Right ventricle myocardium superior (tissue), 1 donor: ENCODE measurements at places on chromosomes 4 and X. TPM values are rescaled to one million over a fixed set of nuclear protein-coding genes. Genes with fewer than 3 reads are reported as not detected.

MAGEA4 gene
- not detected for total RNA-seq

GRCh38 chrX:21840193-21840545 is 752 bp downstream of the MBTPS2 start:
- no peak for DNase-seq

DNA sequence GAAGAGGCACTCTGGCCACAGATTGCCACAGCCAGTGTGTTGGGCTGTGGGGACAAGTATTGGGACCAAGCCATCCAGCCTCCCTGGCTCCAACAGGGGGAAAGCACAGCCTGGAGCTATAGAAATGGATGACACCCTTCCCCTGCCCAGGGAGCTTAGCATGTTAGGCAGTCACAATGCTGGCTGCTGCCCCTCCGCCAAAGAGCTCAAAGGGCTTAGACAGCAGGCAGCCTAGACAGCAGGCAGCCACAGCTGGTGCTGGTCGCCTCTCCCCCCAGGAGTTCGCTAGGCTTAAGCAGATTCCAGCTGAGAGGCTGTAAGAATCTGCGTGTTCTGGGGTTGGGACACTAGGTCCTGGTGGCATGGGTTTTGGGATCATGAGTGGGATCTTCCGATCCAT is 94.5 kb upstream of the MXRA5 start:
- no peak for DNase-seq

GRCh38 chrX:124736553-124737270 is 390.3 kb downstream of the SH2D1A start:
- DNase-seq: no peak

OCIAD2 gene
- 16.6 TPM for total RNA-seq
